Lung microvascular endothelial cell (primary cell): ENCODE measurements at places on chromosomes 6 and 20. TPM values are rescaled to one million over a fixed set of nuclear protein-coding genes. Genes with fewer than 3 reads are reported as not detected.

Gene ALDH5A1
- total RNA-seq, result 0.44 and 1.4 TPM in 2 replicates

Gene BPIFB1
- not detected in 2 replicates for total RNA-seq

Gene TCP11
- not detected in 2 replicates for total RNA-seq

Gene PRSS35
- total RNA-seq, result not detected in 2 replicates

Gene BTNL2
- total RNA-seq, result not detected in 2 replicates

Gene C4B
- total RNA-seq, result 0.44 and 1.4 TPM in 2 replicates

Gene VNN1
- total RNA-seq, result under 0.01 TPM in 1 of 2 replicates, not detected in the other

Gene CALHM4
- 0.22 TPM in 1 of 2 replicates, not detected in the other for total RNA-seq

Gene CLIC5
- total RNA-seq, result under 0.01 TPM in 1 of 2 replicates, not detected in the other

Gene PTCRA
- total RNA-seq, result not detected in 2 replicates

Gene MYBL2
- total RNA-seq, result 2.2 and 7.4 TPM in 2 replicates

Gene KHDRBS2
- total RNA-seq, result under 0.01 TPM in 1 of 2 replicates, not detected in the other

Gene TAF4
- total RNA-seq, result 1.3 and 2.6 TPM in 2 replicates
